Hepatocyte (in vitro differentiated cells): ENCODE measurements at places on chromosomes 5 and 9. TPM values are rescaled to one million over a fixed set of nuclear protein-coding genes. Genes with fewer than 3 reads are reported as not detected.

PCDHA9 gene
- 0.57 and 0.90 TPM in 2 replicates for polyA plus RNA-seq

DNA sequence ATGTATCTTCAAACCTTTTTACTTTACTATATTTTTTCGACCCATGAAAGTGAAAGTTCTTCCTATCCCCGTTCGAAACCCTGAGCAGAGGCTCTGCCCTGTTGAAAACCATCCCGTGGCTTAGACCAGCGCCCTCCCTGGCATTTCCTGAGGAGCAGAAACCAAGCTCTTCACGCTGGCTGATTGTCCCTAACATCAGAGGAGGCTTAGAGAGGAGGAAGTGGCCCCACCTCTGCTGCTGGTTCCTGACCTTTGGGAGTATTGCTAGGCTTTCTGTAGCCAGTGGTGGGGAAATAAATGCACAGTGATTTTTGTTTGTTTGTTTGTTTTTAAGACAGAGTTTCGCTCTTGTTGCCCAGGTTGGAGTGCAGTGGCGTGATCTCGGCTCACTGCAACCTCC lies 4.2 kb upstream of the PTGES start:
- H3K27me3 ChIP-seq: no peaks in the 10 kb centered on the region
- no peak overlapping the region for H3K27ac ChIP-seq
- peaks cover 25% of the 10 kb centered on the region for H3K4me1 ChIP-seq
- H3K4me3 ChIP-seq: no peak overlapping the region
- no peak for DNase-seq

DNA sequence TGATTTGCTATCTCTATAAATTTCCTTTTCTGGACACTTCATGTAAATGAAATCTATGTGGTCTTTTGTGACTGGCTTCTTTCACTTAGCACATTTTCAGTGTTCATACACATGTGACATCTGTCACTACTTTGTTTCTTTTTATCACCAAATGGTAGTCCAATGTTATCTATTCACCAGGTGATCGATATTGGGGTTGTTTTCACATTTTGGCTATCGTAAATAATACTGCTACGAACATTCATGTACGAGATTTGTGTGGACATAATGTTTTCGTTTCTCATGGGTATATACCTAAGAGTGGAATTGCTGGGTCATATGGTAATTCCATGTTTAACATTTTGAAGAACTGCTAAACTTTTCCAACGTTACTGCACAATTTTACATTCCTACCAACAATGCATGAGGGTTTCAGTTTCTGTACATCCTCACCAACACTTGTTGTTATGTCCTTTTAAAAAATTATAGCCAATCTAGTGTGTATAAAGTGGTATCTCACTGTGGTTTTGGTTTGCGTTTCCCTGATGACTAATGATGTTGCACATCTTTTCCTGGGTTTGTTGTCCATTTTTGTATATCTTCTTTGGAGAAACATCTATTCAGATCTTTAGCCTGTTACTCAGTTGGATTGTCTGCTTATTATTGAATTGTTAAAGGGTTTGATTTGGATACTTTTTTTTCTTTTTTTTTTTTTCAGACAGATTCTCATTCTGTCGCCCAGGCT lies 263.0 kb downstream of the PDZD2 start:
- no peak for DNase-seq
- H3K4me3 ChIP-seq: no peak overlapping the region
- H3K4me1 ChIP-seq: no peaks in the 10 kb centered on the region

DNA sequence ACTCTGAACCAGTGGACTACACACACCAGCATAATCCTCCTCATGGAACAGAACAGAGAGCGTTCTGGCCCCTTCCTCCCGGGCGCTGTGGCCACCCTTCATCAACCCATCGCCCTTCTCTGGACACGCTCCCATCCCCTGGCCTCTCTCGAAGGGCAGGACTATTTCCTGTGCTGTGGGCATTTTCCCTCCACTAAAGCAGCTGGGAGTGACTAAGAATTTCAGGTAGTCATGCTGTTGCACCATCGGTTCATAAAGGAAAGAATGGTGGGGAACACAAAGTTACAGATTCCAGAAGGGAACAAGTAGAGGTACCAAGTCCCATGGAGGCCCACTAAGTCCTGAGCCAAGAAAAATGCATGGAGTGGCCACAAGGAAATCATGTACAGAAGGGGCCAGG lies 68.6 kb downstream of the EPB41L4B start:
- H3K36me3 ChIP-seq: no peaks in the 10 kb centered on the region
- no peaks in the 10 kb centered on the region for H3K27me3 ChIP-seq
- no peak for DNase-seq
- H3K4me3 ChIP-seq: no peak overlapping the region
- H3K27ac ChIP-seq: peak overlapping the region; percentile 84
- H3K4me1 ChIP-seq: peaks cover 29% of the 10 kb centered on the region

- no peak overlapping the region for H3K4me3 ChIP-seq
- H3K36me3 ChIP-seq: no peaks in the 10 kb centered on the region
- peaks cover 26% of the 10 kb centered on the region for H3K4me1 ChIP-seq
- H3K27me3 ChIP-seq: no peaks in the 10 kb centered on the region
- H3K27ac ChIP-seq: no peak overlapping the region
Measured at GRCh38 chr9:15298362-15298761, 8.7 kb downstream of the TTC39B start.

GRCh38 chr5:29899583-29899982 lies 1293.9 kb upstream of the CDH6 start:
- no peak overlapping the region for H3K4me3 ChIP-seq
- H3K27me3 ChIP-seq: no peaks in the 10 kb centered on the region
- H3K36me3 ChIP-seq: no peaks in the 10 kb centered on the region
- DNase-seq: peak; percentile 73
- no peaks in the 10 kb centered on the region for H3K4me1 ChIP-seq
